ENCODE measurements at places on chromosomes 5 and 9.

GRCh38 chr5:135215617-135216470, 181.8 kb upstream of the PITX1 start:
- no peak for DNase-seq

DNA sequence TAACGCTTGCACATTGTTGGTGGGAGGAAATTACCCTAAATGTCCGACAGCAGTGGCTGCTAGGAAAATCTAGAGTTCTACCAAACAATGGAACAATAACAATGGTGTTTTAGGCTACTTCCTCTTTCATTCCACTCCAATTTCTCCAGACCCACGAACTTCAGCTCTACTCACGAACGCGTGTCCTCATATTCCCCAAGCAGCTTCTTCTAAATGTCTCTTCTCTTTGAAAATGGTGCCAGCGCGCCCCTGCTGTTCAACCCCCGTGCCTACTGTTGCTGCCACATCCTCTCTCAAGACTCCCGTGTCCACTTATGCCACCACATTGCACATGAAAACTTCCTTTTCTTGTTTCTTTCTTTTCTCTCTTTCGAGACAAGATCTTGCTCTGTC, 25.6 kb downstream of the OR2V2 start:
- DNase-seq: peak; percentile 32

DNA sequence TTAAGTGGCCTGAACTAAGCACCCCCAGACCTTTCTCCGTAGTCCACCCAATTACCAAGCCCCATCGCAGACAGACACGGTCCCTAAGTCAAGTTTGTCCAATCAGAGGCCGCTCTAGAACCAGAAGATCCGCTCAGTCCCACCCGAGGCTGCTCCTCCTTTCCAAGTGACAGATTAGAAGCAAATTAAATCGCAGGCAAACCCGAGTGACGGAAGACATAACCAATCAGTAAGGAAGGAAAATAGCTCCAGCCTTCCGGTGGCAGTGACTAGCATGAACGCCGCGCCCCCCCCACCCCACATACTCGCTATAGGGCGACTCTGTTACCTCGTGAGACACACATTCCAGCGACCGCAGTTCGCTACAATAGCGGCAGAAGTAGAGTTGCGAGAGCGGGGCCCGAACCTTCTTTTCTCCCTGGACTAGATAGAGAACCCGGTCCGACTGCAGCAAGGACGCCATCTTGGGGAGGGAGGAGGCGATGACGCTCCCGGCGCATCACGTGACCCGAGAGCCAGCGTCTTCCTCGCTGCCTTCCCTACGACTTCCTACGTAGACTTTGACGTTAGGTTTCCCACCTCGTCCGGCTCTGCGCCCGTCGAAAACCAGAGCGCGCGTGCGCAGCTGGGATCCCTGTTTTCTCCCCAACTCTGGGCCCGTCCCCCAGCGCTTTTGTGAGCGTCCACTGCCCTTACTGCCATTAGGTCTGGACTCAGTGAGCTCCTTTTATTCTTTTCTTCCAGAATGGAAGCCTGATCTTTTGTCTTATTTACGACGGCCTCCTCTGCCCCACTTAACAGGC, at the start of gene DCTN4:
DCTN4 (minus strand) TSS at position 487 of the 803 bp plus-strand sequence; CDS start at position 463, 24 bp downstream.
- peak; percentile 96 for DNase-seq

GRCh38 chr5:141485321-141486055, 658 bp downstream of the PCDHGC4 start:
- no peak for DNase-seq

- no peak for DNase-seq
These were observed 64.5 kb downstream of the LNPEP start for GRCh38 chr5:97000391-97000790.

DNA sequence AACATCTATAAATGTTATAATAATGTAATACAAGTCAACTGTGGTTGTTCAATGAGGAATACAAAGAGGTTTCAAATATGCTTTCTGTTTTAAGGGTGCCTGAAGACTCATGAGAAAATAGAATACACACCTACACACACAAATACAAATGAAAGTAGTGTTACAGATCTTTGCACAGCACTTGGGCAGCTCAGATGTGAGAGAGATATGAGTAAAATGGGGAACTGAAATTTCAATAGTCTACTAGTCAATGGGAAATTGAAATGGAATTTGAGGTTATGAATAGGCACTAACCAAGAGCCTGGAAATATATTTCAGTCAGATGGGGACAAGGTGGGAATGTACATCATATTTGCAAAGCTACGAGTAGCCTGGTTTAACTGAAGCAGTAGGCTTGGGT, 96.6 kb downstream of the ISL1 start:
- no peak for DNase-seq

DNA sequence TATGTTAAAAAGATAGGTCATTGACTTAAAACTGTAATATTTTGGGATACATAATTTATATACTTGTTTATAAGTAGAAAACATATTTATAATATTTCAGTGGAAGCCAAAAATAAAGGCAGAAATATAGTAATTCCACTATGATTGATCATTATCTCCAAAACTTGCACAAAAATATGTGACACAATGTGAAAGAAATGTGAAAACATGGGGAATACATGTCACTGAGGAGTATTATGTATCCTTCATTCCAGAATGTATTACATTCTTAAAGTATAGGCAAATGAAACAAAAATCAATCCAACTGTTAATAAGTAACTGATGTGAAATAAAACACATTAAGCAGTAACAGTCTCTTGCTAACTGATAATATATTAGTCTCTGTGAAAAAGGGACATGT, 236.7 kb downstream of the CDH18 start:
- no peak for DNase-seq

GRCh38 chr5:36861871-36862270, 14.7 kb upstream of the NIPBL start:
- no peak for DNase-seq

DNA sequence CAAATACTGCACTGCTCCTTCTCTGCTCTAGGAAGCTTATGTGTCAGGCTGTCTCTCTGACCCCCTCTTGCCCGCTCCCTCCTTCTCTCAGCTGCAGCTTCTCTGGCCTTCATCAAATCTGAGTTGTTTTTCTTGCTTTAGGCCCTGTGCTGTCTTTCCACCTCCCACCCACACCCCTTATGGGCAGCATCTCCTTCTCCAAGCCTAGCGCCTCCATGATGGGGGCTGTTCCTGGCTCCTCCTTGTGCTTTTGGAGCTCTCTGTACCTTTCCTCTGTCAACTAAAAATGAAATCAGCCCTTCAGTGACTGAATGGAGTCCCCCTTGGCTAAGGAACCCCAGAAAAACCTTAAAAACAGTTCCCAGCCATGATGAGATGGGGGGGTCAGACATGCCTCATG, 6.6 kb upstream of the CFAP157 start:
- DNase-seq: no peak

- no peak for DNase-seq
These were observed 40.4 kb downstream of the COL5A1 start for GRCh38 chr9:134682026-134682425.

DNA sequence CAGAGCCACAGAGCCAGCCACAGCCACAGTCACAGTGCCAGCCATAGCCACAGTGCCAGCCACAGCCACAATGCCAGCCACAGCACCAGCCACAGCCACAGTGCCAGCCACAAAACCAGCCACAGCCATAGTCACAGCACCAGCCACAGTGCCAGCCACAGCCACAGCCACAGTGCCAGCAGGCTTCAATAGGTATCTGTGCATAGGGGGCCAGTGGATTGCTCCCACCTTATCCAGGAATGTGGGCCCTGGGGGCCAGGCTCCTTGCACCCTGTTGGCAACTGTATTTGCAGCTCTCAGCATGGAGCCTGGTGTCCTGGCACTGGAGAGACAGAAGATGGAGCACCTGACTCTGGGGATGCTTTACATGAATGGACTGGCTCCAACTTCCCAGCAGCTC, 111.7 kb upstream of the IRX2 start:
- DNase-seq: no peak

DNA sequence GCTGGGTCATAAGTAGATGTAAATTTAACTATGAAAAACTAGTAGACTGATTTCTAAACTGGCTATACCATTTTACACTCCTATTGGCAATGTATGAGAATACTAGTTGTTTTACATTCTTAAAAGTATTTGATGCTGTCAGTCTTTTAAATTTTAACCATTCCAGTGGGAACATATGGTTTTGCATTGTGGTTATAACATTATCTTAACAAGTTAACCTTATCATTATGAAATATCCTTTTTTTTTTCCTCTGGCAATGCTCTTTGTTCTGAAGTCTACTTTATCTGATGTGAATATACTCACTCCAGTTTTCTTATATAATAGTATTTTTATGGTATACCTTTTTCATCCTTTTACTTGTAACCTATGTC, 548.9 kb upstream of the CLINT1 start:
- no peak for DNase-seq

GRCh38 chr9:131188976-131189375, 63.6 kb downstream of the NUP214 start:
- DNase-seq: no peak

GRCh38 chr9:93669116-93669957, 93.0 kb downstream of the PHF2 start:
- no peak for DNase-seq

- no peak for DNase-seq
These were observed 103.3 kb downstream of the FBXL17 start for GRCh38 chr5:108278285-108279240.

- no peak for DNase-seq
These were observed 124.8 kb downstream of the HSD17B3 start for GRCh38 chr9:96177005-96177718.

DNA sequence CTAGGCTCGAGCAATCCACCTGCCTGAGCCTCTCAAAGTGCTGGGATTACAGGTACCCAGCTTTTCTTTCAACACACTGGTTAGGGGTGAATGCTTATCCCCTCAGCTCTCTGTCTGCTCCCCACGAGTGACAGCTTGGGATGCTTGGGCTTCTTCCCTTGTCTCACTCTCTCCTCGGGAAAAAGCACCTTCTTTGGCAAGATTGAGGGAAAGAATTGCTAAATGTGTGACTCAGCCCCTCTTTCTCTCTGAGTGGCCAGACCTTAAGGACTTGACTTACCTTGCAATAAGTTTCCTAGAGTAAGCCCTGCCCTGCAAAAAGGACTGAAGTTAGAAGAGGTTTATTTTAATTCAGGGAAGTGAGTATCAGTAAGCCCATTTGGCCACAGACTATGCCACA, 68.1 kb upstream of the ERBIN start:
- DNase-seq: no peak

DNA sequence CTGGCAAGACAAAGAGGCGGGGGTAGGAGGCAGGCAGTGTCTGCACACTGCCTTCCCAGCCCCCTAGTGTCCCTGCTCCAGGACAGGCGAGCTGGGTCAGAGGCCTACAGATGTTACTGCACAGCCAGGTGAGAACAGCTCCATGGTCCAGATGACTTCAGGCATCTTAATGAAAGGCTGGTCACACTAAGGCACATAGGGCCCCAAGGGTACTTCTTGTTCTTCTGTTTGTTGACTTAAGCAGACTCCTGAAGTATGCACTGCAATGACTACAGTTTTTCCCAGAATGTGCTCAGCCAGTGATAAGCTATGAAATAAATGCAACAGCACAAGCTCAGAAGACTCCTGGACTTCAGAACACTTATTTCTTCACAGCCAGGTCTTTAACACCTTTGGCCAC, 27.4 kb downstream of the ATPSCKMT start:
- DNase-seq: no peak

DNA sequence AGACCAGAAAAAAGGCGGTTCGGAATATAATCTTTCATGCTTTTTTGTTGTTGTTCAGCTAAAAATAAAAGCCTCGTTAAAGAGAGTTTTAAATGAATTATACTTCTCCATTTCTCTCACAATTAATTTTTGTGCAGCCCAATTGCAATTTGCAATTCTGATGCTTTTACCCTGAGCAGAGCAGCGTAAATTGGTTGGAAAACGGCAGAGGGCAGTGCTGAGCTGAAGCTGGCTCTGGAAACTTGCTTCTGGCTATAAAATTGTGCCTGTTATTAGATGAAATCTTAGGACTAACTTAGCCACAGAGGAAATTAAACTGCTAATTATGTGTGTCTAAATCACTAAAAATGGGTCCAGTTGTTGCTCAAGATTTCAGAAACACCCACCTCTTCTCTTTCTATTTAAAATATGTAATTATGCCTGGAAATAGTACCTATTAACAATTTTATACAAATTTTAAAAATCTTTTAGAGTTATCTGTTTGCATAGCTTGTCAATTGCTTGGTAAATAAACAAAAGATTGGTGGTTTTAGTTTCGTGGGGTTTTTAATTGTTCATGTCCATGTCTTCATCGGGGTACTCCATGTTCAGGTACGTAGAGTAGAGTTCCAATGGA, 441.8 kb upstream of the TLE4 start:
- no peak for DNase-seq

GRCh38 chr9:111186021-111186530, 143.9 kb downstream of the OR2K2 start:
- no peak for DNase-seq

- DNase-seq: no peak
These were observed 9.1 kb downstream of the MEGF10 start for GRCh38 chr5:127299678-127300077.

GRCh38 chr5:157835041-157835440, 23.9 kb downstream of the CLINT1 start:
- no peak for DNase-seq

GRCh38 chr9:91036826-91037510, 235.3 kb downstream of the SYK start:
- DNase-seq: peak; percentile 49

- no peak for DNase-seq
These were observed at the start of gene TEK for GRCh38 chr9:27108981-27109541. Gene TEK (plus strand): TSS chr9:27109225. CDS start chr9:27109591, 366 bp downstream.

GRCh38 chr5:10691826-10692785, 68.9 kb downstream of the DAP start:
- DNase-seq: no peak

DNA sequence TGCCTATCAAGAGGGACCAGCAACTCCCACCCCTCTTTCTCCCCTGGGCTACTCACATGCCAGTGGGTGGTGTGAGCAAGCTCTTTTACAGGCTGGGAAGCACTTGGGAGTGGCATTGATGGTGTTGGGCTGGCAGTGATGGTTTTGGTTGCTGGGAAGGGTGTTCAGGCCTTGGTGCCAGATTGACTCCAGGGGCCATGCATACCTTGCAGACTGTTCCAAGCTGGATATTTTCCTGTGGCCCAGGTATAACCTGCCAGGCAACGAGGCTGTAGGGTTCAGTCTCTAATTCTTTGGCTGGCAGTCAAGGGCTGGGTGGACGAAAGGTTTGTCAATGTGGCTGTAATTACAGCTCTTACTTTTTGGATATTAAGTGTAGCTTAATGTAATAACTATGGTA, 177.3 kb downstream of the MACROH2A1 start:
- DNase-seq: no peak
